Endothelial cell (in vitro differentiated cells): ENCODE measurements at places on chromosomes 6 and 20. TPM values are rescaled to one million over a fixed set of nuclear protein-coding genes. Genes with fewer than 3 reads are reported as not detected.

Gene FAM162B
- total RNA-seq: 1.5 TPM

Gene LAMA4
- total RNA-seq: 23.9 TPM

GRCh38 chr6:82589509-82590206 lies 226.0 kb downstream of the TPBG start:
- no peak overlapping the region for H3K4me3 ChIP-seq
- no peak overlapping the region for H3K27ac ChIP-seq
- no peaks in the 10 kb centered on the region for H3K4me1 ChIP-seq
- peak; percentile 18 for DNase-seq
- H3K36me3 ChIP-seq: no peaks in the 10 kb centered on the region

GRCh38 chr6:166411271-166411670 lies 28.5 kb upstream of the MPC1 start:
- no peak for DNase-seq
- H3K4me1 ChIP-seq: no peaks in the 10 kb centered on the region
- H3K4me3 ChIP-seq: no peak overlapping the region
- peaks cover 47% of the 10 kb centered on the region for H3K36me3 ChIP-seq
- H3K27me3 ChIP-seq: peaks cover 20% of the 10 kb centered on the region
